ENCODE measurements at places on chromosomes 7 and 10.

DNA sequence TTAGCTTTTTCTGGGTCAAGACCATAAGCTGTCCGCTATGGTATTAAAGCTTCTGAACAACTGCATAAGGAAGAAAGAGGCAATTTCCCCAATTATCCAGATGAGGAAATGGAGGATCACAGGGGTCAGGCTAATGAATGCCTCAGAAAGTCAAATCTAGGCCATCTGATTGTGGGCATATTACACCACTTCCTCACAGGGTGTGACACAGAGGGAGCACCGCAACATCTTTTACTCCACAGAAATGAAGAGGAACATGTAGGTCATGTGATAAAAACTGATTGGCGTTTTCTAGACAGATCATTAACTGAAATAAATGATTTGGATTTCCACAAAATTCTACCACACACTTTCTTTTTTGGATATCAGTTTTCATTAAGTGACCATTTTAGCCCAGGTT, 384.4 kb downstream of the PARD3 start:
- DNase-seq: no peak

GRCh38 chr7:157977717-157978496, 609.7 kb downstream of the PTPRN2 start:
- DNase-seq: no peak

- no peak for DNase-seq
Observed at GRCh38 chr7:5183899-5184298, 6.1 kb upstream of the WIPI2 start.

DNA sequence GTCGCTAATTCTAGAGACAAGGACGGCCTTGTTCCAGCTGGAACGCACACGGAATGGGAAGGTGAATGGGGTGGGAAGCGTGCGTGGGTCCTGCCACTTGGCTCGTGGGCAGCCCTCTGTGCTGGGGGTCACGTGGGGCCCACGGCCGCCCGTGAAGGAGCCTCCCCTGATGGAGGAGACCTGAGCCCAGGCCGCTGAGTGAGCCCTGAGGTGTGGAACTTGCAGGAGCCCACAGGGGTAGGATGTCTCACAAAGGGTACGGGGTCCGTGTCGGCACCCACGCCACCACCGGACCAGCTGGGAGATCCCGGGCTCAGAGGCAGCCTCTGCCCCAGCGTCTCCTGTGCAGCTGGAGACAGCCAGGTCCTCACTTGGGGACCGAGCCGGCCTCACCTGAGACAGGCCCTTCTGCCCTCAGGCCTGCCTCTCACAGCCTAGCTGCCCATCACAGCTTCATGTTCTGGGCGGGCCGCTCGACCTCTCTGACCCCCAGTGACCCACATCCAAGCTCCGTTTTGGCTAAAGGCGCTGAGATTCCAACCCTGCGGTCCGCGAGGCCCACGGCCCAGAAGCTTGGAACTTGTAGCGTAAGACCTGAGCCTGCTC, 84.8 kb downstream of the FOXL3 start:
- DNase-seq: no peak

GRCh38 chr7:151386301-151387160, 23.3 kb downstream of the WDR86 start:
- no peak for DNase-seq

GRCh38 chr10:68103901-68104300, 5.4 kb upstream of the MYPN start:
- no peak for DNase-seq

DNA sequence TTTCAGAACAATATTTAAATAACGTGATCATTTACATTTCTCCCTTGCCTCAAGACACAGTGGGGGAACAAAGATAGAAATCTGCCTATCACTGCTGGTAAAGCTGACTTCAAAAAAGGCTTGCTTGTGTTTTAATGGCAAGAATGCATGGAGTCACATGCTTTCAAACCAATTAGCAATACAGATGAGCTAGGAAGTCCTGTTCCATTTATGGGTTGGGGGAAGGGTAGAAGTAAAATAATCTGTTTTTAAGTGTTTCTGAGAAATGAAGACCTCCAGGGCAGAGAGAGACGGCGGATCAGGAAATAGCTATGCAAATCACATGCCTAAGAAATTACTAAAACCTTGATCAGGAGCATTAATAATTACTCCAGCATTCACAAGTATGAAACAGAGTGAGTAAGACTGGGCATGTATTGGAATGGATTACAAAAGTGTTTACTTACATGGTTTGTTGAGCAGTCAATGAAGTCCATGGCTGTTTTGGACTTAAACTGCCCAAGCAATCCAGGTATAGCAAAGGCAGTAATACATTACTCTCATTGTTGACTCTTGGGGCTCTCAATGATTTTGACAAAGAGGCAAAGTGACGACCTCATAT, 142.0 kb downstream of the ARID5B start:
- DNase-seq: no peak

- no peak for DNase-seq
Observed at GRCh38 chr7:149191851-149192250, 3.5 kb upstream of the ZNF282 start.

GRCh38 chr7:1729183-1729582, 59.1 kb downstream of the ELFN1 start:
- peak; percentile 21 for DNase-seq

- no peak for DNase-seq
Observed at GRCh38 chr10:14820775-14821154, 17.1 kb downstream of the CDNF start.

GRCh38 chr10:88802523-88803285, at the start of gene LIPM:
Gene LIPM, plus strand, starts transcription at chr10:88802730. Its CDS starts 167 bp downstream, at chr10:88802897.
- no peak for DNase-seq

DNA sequence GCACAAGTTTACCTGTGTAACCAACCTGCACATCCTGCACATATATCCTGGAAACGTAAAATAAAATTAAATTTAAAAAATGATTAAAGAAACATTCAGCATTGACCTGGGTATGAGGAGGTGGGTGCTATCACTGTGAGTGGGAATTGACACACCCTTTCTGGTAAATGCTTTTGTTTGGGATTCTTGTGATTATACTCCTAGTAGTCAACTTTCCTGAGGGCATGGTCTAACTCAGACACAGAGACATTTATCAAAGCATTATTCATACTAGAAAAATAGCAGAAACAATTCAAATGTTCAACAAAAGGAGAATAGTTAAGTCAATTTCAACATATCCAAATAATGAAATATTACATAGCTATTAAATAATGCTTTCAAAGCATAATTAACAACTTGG, 44.2 kb downstream of the CNNM2 start:
- no peak for DNase-seq

GRCh38 chr10:9382533-9382866, 1328.0 kb downstream of the GATA3 start:
- no peak for DNase-seq

DNA sequence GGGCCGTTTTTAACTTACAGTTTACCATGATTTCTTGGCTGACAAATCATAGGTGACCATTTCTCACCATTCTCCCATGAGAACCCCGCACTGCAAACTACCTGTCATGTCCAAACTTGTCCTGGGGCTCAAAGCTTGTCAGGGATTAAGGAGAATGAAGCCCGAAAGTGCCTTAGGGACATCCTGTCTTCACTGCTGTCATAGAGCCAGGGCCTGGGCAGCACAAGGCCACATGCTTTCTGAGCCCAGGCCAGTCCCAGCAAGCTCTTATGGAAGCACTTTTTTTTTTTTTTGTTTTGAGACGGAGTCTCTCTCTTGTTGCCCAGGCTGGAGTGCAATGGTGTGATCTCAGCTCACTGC, 33.9 kb downstream of the CCM2 start:
- DNase-seq: peak; percentile 65

- DNase-seq: no peak
Observed at GRCh38 chr7:12642508-12642907, 44.9 kb upstream of the ARL4A start.

GRCh38 chr10:83012866-83013265, 1126.4 kb upstream of the GHITM start:
- DNase-seq: no peak

GRCh38 chr7:49791088-49791741, 17.8 kb downstream of the VWC2 start:
- no peak for DNase-seq

- no peak for DNase-seq
Observed at GRCh38 chr10:49393757-49394156, 2.1 kb downstream of the DRGX start.

DNA sequence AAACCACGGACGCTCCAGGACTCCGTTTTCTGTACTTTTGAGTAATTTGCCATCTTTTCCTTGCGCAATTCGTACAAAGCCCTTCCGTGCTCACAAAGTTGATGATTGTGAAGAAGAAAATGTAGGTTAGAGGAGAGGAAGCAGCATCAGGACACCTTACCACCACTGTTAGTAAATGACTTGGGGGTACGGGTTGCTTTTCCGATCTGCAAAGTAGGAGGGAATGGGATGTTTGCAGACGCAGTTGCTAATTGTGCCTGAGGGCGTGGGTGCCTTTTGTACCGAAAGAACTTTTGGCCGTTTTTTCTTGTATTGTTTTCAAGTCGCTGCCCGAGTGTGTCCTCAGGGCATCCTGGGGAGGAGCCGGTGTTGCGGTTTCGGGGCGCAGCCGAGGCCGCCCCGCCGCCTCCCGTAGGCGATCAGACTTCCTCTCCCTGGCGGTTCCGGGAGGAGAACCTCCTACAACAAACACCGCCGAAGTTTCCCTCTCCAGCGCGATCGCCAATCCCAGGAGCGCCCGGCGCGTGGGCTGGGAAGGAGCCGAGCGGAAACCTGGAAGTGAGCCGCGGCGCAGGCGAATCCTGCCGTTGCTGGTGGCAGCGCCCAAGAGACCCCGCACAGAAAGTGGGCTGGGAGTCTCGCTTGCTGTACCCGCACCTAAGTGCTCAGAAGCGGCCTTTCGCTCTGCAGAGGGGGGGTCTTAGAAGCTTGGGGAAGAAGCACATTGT, 1.0 kb downstream of the PRR15 start:
- peak; percentile 84 for DNase-seq
